ENCODE measurements at places on chromosomes 2 and 18.

- DNase-seq, result no peak
Measured at GRCh38 chr2:20638646-20639430, 12.1 kb downstream of the HS1BP3 start.

- DNase-seq, result peak; percentile 28
Measured at GRCh38 chr2:172098287-172098649, 4.4 kb downstream of the DLX2 start.

GRCh38 chr2:129699781-129700573 is 279.5 kb upstream of the RAB6C start:
- DNase-seq, result no peak

DNA sequence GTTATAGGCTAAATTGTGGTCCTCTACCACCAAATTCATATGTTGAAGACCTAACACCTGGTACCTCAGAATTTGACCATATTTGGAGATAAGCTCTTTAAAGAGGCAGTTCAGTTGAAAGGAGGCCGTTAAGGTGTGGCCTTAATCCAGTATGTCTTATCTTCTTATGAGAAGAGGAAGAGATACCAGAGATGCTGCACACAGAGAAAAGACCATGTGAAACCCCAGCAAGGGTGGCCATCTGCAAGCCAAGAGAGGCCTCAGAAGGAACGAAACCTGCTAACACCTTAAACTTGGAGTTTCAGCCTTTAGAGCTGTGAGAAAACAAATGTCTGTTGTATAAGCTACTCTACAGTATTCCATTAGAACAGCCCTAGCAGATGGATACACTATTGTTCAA is 528.1 kb upstream of the DCC start:
- DNase-seq, result no peak

- DNase-seq, result no peak
Measured at GRCh38 chr2:232436381-232437194, 19.4 kb upstream of the ALPI start.

GRCh38 chr2:109516445-109517117 is 97.2 kb downstream of the SEPTIN10 start:
- no peak for DNase-seq

DNA sequence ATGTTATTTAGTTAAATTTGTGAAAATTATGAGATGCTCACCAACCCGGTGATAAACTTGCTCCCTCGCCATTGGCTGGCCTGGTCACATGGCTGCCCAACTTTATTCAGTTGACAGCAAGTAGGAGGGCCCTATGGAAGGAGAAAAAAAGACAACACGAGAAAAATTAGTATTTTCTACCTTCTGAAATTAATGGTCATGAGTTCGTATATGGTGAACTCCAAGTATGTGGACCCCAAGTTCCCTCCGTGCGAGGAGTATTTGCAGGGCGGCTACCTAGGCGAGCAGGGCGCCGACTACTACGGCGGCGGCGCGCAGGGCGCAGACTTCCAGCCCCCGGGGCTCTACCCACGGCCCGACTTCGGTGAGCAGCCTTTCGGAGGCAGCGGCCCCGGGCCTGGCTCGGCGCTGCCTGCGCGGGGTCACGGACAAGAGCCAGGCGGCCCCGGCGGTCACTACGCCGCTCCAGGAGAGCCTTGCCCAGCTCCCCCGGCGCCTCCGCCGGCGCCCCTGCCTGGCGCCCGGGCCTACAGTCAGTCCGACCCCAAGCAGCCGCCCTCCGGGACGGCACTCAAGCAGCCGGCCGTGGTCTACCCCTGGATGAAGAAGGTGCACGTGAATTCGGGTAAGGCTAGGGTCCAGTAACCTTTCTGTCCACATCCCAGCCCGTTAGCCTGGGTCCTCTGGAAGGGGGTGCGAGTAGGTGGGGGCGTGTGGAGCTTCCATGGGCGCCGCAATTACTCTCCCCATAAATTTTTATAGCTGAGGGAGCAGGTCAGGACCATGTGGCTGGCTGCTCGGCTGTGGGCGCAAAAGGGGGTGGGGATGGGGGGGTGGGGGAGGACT is at the start of gene HOXD4:
Gene HOXD4 (plus strand): TSS at position 109 of the 846 bp plus-strand sequence. CDS start 84 bp downstream, at position 193.
- no peak for DNase-seq

DNA sequence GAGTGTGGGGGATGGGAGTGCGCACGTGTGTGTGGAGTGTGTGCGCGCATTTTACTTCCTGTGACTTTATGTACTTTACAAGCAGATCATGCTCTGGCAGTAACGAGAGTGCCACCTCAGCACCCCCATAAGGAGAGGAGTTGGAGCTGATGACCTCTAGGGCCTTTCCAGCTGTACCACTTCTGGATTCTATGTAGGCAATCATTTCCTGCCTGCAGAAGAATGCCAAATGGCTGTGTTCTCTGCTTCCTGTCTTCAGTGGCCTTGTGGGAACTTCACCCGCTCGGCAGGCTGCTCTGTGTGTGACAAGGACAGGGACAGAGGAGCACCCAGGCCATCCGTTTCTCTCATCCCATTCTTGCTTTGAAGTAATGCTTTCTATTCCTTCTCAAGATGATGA is 22.8 kb upstream of the ZNF385B start:
- DNase-seq, result no peak

GRCh38 chr2:179449010-179449409 is 184.4 kb upstream of the SESTD1 start:
- DNase-seq, result no peak

DNA sequence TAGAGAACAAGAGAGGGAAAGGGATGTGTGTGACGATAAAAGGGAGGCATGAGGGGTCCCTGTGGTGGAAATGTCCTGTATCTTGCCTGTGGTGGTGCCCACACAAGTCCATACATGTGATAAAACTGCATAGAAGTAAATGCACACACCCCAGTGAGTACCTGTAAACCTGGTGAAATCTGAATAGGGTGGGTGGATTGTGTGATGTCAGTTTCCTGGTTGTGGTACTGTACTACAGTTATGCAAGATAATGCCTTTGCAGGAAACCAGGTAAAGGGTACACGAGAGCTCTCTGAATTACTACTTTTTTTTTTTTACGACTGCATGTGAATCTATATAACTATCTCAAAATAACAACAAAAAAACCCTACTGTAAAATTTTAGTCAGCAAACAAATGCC is 22.1 kb downstream of the SERPINE2 start:
- DNase-seq, result no peak

All from NCI-H226 (cell line).